ENCODE measurements at places on chromosomes 11 and 22.

DNA sequence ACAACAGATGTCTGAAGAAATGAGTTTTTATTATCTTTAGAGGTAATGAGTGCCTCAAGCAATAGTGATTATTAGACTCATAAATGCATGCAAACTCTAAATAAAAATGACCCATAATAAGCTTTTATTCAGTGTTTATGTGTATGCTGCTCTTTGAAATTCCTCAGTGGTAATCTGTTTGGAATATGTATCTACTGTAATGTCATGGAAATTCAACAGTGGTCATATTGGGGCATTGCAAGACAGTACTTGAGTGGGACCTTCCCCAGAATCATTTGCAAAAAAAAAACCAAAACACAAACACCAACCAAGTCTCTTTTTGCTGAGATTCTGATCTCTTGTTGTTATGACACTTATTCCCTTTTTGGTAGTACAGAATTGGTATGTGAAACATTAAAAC is 35.0 kb downstream of the DNAJC24 start:
- DNase-seq: no peak

- DNase-seq: peak; percentile 11
Measured at GRCh38 chr22:22692707-22693530, 48.5 kb downstream of the GGTLC2 start.

- no peak for DNase-seq
Measured at GRCh38 chr11:32821517-32821916, 8.2 kb upstream of the PRRG4 start.

GRCh38 chr22:16608931-16609330 is 16.3 kb upstream of the CCT8L2 start:
- DNase-seq: no peak

DNA sequence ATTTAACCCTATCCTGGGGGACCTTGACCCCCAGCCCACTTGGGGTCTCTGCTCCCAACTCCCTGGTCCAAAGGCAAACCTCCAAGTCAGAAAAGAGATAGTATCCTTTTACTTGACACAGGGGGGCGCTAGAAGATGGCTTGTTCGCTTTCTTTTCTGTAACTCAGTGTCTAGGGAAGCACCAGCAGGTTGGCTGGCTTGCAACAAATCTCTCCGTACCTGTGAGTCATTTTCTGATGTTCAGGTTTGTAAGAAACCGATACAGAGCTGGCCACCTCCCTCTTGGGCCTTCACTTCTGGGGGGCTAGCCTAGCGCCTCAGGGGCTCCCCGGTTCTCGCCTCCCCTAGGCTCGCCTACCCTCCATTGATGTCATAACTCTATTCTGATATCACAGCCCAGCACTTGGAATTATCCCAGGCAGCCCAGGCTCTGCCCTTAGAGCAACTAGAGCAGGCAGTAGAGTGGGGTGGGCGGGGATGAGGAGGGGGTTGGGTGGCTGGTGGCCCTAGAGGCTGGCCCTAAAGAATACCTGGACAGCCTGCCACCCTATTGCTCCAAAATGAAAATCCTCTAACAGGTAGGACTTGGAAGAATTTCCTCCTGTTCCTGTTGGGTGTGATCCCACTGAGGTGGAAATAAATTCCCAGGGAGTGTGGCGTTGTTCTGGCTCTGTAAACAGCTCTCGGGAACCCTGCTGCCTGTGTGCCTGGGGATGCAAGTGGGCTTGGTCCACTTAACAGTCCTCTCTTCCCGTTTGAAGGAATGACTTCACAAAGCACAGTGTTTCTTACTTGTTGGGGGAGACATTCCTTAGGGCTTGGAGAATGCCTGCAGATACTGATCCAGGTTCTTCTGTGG is 69.4 kb downstream of the OSBP2 start:
- DNase-seq: peak; percentile 52

- no peak for DNase-seq
Measured at GRCh38 chr11:69950120-69950519, 128.0 kb upstream of the ANO1 start.

- DNase-seq: no peak
Measured at GRCh38 chr11:43518408-43519160, 159.9 kb downstream of the TTC17 start.

DNA sequence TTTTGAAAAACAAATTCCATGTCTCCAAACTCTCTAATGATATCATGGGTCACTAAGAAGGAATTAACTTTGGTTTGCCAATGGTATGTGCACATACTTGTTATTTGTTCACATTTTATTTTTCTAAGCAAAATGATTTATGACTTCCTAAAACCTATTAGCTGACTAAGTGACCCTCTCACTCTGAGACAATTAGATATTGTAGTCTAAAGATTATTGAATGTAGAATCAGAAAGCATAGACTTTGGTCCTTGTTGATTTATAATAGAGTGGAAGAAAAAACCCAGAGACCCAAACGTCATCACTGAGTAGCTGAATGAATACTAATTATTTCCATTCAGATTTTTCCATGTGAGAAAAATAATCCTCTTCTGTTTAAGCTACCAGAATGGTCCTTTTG is 243.5 kb upstream of the ANO3 start:
- DNase-seq: no peak

DNA sequence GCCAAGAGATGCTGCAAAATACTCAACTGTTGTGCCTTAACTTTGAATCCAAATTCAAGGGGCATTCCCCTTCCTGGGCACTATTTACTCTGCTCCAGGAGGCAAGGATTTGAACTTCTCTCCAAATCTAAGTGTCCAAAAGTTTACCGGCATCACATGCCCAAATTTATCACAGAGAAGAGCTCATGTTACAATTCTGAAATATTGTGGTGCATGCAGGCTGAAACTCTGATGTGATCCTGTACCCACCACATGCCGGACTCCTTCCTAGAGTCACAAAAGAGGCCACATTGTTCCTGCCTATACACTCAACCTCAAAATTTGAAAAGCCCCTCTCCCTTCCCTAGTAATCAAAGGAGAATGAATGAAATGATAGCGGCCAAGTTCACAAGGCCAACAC is 1.3 kb downstream of the TRAF6 start:
- DNase-seq: no peak

DNA sequence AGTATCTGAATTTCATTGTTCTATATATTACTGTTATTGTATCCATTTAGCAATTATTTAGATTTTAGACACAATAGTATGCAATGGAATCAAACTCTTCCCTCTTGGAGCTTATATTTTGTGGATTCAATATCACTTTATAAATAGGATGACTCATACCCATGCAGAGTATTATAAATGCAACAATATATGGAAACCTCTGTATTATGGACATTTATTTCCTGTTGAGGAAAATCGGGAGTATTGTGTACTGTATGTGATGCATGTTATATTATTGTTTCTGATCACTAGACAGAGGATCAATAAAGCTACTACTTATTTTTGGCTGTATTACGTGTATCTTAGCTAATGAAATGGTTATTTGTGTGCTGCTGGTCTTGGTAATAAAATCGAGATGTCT is 770 bp downstream of the METTL15 start:
- no peak for DNase-seq

DNA sequence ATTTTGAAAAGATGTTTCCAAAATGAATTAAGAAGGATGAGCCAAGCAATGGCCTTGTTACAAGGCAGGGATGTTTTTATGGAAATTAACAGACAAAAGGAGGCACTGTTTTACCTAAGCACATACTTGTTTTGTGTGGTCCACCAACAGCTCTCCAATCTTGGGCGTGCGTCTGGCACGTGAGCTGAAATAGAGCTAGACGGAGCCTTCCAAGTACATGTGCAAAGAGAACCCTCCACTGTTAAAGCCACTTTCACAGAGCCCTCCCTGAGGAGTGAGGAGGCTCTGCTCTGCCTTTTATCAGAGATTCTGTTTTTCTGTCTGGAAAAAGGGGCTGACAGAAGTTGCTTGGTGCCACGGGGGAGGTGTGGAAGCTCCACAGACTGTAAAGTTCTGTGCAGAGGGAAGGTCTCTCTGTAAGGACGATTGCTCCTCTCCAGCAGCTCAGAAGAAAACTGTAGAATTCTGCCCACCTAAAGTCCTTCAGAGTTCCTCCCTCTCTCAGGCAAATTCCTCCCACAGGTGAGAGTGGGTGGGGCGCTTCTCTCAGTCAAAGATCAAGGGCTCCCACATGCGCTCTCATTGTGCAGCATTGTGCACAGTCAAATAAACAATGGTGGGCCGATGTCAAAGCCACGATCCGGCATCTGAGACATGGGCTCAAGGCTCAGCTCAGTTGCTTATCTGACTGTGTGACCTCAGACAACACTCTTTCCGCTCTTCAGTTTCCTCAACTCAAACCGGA is 92.6 kb upstream of the CSNK2A3 start:
- no peak for DNase-seq

GRCh38 chr11:120688163-120688562 is 176.6 kb downstream of the GRIK4 start:
- no peak for DNase-seq

DNA sequence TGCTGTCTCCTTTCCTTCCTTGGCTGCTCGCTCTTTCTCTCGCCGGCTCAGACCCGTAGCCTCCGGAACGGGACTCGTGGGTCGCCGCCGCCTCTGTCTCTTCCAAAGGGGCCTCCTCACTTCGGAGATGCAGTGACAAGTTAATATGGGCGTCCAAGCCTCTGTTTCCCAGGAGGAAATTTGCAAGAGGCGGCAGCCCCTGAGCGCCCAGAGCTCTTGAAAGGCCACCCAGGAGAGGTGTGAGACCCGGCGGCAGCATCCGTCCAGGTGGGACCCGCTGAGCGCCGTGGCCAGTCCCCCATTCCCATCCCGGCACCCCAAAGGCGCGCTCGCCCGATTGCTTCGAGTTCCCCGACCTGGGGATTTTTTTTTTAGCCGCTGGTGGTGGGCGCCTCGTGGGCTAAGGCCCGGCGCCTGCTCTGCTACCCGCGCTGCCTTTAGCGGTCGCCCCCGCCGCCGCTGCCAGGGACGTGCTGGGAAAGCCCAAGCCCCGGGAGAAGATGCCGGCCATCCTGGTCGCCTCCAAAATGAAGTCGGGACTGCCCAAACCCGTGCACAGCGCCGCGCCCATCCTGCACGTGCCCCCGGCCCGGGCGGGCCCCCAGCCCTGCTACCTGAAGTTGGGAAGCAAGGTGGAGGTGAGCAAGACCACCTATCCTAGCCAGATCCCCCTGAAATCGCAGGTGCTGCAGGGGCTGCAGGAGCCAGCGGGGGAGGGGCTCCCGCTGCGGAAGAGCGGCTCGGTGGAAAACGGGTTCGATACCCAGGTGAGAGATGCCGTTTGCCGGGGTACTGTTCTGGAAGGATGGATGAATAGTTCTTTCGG is 772 bp downstream of the NAV2 start:
- no peak for DNase-seq

GRCh38 chr11:115255006-115255762 is 249.0 kb downstream of the CADM1 start:
- no peak for DNase-seq

DNA sequence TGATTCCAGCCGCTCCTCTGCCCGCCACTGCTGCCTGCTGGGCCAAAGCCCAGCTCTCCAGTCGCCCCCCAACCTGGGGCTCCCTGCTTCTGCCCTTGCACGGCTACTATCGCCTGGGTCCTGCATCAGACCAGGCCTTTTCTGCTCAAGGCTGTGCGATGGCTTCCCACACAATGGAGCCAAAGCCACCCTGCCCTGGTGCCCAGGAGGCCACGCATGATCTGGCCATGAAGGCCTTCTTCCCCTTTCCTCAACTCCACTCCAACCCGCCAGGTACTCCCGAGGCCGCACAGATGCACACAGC is 45.8 kb downstream of the SGSM3 start:
- no peak for DNase-seq

DNA sequence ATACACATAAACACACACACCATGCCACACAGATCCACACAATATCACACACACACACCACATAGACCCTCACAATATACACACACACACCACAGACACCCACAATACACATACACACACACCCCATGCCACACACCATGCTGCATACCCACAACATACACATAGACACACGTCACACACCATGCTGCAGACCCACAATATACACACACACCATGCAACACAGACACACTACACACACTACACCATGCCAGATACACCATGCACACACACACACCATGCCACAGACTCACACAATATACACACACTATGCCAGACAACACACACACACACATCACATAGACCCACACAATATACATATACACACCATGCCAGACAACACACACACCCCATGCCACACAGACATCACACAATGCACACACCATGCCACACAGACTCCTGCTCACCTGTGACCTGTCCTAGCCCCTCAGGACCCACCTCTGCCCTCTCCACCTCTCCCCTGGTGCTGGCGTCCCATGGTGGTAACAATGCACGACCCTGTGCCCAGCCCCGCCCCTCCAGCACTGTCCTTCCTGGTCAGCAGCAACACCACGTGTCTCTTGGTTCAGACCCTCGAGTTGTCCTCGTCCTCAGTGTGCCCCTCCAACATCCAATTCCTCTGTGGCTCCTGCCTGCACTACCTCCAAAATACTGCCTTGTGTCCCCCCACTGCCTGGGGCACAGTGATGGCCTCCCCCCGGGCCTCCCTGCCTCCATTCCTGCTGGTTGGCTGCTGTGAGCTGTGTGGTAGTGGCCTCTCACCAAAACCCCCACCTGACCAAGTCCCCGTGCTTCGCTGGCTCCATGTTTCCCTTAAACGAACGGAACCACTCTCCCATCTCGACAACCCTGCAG is 23.7 kb upstream of the RFPL3 start:
- DNase-seq: no peak

GRCh38 chr22:31088233-31088986 is 7.3 kb downstream of the SMTN start:
- DNase-seq: no peak

DNA sequence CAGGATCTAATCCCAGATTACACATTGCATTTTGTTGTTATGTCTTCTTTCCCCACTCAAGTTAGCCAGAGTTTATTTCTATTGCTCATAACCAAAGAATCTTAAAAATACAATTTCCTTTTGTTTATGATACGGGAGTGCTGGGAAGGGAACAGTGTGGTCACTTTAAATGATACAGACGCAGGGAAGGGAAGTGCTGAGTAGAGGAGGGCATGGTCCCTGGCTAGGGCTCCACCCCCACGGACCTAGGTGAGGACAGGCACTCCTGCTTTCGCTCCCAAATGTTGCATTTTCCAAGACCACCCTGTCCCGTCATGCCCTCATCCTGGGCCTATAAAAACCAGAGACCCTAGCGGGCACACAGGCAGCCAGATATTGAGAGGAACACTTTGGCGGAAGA is 30.6 kb upstream of the NARS2 start:
- no peak for DNase-seq

DNA sequence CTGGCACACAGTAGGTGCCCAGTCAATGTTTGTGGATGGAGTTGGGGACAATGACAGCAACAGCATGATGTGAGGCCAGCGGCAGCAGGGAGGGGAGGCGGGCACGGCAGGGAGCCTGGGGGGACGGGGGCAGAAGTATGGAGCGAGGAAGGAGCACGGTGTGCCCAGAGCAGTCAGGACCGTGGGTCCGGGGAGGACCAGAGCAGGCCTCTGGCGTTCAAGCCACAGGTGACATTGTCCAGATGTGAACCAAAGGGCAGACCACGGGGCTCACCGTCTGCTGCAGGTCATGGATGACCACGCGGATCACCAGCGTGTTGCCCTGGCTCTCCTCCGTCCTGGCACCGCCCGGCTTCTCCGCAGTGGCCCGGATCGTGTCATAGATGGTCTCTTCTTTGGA is 105.5 kb downstream of the SHANK2 start:
- no peak for DNase-seq
